ENCODE measurements at places on chromosomes 1 and 21. TPM values are rescaled to one million over a fixed set of nuclear protein-coding genes. Genes with fewer than 3 reads are reported as not detected.

DNA sequence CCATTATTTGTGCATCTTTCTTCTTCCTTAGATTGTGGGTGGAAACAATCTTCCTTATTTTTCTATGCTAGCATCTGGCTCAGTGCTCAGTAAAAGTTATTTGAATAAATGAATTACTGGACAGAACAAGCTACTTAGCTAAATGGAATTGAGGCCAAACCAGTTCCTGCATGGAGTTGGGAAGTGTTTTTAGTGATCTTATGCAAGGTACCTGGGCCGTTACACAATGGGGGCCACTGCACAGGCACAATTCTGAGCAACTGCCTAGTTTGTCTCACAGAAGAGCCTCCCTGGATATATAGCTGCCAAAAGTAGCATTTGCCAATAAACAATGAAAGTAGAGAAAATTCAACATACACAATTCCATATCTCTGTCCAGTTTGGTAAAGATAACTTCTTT is 27.0 kb upstream of the SERBP1 start:
- DNase-seq: no peak

- DNase-seq: no peak
These were observed 88.4 kb upstream of the RHOU start for GRCh38 chr1:228646717-228647522.

DNA sequence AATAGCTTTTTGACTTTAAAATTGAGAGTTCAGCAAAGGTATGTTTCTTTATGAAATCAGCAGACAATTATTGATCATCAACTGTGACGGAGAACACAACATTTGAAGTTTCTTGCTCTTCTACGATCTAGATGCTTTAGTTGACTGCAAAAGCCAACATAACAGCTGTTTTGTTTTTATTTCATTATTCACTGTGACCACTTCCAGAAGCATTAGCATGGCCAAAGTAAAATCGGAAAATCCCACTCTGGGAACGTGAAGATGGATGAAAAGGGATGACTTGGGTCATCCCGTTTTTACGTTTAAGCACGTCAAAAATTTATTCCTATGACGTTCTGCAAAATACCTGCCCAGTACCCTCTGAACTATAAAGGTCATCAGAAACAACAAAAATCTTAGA is 833.0 kb upstream of the ADAMTS5 start:
- no peak for DNase-seq

GRCh38 chr1:209988706-209989105 is 50.7 kb downstream of the SYT14 start:
- DNase-seq: no peak

TNN gene
- not detected for total RNA-seq

INSRR gene
- total RNA-seq: not detected

PLA2G2A gene
- total RNA-seq: not detected

Measured in HCT116 (cell line).